G401 (cell line): ENCODE measurements at places on chromosomes 11 and 22. TPM values are rescaled to one million over a fixed set of nuclear protein-coding genes. Genes with fewer than 3 reads are reported as not detected.

GRCh38 chr11:96894587-96894986 is 504.8 kb downstream of the JRKL start:
- no peak for DNase-seq

DNA sequence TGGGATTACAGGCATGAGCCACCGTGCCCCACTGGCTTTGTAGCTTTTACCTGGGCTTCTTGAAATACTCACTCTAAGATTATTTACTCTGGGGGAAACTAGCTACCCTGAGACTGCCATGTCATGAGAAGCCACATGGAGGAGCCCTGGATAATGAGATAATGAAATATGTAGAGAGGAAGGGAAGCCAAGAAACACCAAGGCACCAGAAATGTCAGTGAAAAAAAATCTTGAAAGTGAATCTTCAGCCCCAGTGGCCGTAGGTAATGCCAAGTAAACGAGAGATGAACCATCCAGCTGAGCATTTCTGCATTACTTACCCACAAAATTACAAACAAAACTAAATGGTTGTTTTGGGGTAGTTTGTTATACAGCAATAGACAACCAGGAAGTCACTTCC is 125.6 kb downstream of the APIP start:
- no peak for DNase-seq

- no peak for DNase-seq
Observed at GRCh38 chr11:94588366-94588942, 21.3 kb downstream of the PIWIL4 start.

DNA sequence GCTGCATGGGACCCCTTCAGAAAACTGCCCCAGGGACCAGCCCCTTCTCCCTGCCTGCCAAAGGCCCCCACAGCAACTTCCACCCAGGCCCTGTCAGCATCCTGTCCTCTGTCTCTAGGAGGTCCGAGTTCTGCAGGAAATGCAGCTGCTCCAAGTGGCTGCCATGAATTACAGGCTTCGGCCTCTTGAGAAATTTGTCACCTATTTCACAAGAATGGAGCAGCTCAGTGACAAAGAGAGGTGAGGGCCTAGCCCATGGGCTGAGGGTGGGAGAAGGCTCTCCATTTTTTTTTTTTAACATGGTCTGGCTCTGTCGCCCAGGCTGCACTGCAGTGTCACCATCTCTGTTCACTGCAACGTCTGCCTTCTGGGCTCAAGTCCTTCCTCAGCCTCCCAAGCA is 7.3 kb downstream of the RGL4 start:
- no peak for DNase-seq

- no peak for DNase-seq
Observed at GRCh38 chr11:134686460-134687061, 274.5 kb upstream of the B3GAT1 start.

- no peak for DNase-seq
Observed at GRCh38 chr22:39498368-39498767, 3.7 kb upstream of the MIEF1 start.

DNA sequence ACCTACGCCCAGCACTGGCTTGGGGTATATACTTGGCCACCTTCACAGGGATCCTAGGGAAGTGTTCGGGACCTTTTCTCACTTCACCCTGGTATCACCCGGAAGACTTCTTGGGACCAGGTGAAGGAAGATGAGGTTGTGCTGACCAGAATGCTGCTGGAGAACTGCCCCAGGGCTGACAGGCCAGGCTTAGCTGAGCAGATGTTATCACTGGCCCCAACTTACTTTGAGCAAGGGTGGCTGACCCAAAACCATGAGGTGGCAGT is 4.5 kb downstream of the FTH1 start:
- DNase-seq: peak; percentile 12

DNA sequence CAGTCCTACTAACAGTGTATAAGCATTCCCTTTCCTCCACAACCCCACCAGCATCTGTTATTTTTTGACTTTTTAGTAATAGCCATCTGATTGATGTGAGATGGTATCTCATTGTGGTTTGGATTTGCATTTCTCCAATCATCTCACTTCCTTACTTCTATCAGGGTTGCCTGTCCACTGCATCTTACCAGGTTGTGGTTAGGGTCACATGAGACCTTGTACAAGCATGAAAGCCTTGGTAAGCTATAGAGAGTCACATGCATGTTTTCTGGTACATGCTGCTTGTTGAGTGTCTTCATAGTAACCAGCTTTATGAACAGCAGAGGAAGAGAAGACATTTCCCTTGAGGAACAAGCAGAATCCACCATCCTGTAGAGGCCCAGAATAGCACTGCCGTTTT is 102.9 kb upstream of the PAX6 start:
- DNase-seq: no peak

- no peak for DNase-seq
Observed at GRCh38 chr11:62601122-62601371, 618 bp downstream of the MTA2 start.

DNA sequence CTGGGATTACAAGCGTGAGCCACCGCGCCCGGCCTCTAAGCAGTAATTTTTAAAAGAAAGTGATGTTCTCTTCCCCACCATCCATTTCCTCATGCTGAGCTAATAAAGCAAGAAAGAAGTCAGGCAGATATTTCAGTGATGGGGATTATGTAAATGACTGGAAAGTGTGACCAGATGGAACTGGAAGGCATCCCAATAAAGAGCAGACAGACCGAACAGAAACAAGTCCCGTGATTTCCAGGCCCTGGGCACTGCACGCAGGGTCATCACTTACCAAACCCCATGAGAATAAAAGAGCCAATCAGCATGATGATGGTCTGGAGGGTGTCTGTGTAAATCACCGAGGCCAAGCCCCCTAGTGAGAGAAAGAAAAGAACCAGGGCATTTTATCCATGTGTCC is 18.2 kb downstream of the SLC5A4 start:
- peak; percentile 27 for DNase-seq

- DNase-seq: peak; percentile 72
Observed at GRCh38 chr11:11701070-11701469, 79.3 kb upstream of the GALNT18 start.

DNA sequence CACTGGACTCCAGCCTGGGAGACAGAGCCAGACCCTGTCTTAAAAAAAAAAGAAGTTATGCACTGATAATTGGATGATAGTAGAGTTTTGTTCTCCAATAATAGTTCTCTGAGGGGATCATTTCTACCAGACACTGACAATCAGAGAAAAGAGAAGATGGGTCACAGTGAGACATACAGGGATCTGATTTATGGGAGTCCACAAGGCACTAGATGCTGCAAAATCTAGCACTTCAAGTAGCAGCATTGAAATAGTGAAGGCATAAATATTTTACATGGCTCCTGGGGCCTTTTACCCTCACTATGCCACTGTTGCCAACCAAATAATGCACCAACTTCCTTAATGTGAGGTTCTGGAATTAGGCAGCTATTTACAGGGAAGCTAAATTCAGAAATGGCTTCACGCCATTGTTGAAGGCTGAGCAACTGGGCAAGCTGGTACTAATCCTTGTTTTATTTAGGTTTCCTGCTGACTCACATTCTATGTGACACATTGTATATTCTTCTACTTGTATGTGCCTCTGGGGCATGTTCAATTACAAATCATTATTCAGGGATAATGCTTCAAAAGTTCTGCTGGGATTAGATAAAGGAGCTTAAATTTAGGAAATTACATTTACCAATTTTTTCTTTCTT is 38.2 kb upstream of the ABTB2 start:
- no peak for DNase-seq

DNA sequence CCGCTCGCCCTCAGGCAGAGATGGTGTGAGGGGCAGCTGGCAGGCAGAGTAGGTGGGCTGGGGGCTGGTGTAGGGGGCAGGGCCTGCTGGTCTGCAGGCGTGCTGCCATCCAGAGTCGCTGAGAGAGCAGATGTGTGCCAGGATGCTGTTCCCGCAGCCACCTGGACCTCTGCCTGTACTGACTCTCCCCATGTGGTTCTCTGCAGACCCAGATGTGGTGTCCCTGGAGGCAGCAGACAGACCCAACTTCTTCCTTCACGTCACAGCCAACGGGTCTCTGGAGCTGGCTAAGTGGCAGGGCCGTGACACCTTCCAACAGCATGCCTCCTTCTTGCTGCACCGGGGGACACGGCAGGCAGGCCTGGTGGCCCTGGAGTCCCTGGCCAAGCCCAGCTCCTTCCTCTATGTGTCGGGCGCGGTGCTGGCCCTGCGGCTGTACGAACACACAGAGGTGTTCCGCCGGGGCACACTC is 58.6 kb downstream of the OTOG start:
- no peak for DNase-seq

GRCh38 chr22:44582016-44582415 is 84.0 kb upstream of the RTL6 start:
- no peak for DNase-seq

DNA sequence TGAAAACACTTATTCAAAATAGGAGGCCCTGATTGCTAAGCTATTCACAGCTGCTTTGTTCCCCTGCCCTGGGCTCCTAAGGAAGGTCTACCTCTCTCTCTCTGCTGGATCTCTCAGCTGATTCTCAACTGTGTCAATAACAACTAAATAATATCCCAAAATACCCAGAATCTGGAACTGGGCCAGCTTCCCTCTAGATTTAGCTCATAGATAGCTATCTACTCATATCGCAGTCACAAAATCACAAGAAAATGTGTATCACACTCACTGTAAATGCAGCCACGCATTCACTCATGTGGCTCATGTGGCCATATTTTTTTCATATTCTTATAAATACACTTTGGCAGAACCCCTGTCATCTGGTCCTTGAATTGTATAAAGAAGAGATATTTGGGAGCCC is 555.1 kb downstream of the OPCML start:
- no peak for DNase-seq

GRCh38 chr22:32478994-32479393 is 4.4 kb downstream of the FBXO7 start:
- no peak for DNase-seq

GRCh38 chr11:79503028-79503427 is 62.2 kb upstream of the TENM4 start:
- DNase-seq: peak; percentile 1

DNA sequence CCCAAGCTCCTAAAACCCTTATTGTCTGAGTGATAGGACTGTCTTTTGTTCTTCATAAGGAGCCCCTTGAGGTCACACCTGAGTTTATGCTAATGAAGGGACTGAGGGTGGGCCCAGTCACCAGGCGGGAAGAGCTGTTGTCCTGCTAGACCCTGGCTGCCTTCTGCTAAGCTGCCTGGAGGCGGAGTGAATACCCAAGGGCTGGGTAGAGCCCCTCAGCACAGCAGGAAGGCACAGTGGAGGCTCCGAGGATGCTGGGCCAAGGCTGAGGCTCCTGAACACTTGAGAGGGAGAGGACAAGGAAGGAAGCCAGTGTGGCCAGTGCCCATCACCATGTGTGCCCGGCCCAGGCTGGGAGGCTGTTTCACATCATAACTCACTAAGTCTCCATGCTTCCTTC is 4.8 kb upstream of the PHF21B start:
- DNase-seq: no peak

DNA sequence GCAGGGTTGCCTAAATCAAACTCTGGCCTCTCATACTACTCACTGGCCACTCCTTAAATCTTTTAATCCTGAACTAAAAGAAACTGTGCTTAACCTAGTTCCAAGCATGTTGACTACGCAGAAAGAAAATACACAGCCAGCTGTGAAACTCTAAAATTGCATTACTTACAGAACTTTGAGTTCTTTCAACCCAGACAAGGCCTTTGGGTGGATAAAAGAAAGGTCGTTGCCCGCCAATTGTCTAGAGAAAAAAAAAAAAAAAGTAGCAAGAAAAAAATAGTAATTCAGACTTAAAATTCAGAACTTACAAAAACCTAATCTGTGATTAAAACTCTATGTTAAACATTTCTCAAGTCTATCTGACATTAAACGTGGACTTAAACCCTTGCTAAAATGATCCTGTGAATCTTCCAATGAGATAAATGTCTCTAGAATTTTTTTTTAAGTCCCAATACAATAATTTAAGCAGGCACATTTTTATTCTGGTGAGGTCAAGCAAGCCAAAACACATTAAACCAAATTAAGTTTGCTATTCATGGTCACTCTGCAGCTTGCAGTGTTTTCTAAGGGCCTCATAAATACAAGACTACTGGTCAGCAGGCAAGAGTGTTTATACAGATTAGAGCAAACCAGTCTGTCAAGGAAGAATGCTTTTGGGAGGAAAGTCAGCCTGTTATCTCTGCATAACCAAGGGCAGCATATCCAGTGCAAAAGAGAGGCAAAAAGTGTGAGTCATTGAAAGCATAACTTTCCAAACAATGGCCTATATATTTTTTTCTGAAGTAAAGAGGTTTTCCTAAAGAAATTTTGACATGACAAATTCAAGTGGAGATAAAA is 29.5 kb upstream of the CCDC34 start:
- DNase-seq: no peak

DNA sequence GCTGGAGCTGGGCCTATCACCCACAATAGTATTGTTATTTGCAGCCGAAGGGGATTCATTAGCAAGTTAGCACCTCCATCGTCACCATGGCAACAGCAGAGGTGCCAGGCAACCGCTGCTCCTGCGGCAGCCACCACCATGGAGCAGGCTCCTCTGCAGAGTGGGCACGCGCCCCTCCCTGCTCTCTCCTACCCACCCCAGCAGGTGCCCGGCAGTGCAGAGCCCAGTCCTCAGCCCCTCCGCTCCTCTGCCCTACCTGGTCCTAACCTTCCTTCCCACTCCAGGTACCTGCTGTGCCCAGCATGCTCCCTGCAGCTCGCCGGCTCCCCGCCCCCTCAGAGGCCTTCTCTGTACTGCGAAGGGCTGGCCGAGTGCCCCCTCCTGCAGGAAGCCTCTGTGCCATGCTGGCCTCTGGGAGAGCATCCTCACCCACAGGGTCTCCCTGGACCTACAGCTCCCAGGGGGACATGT is 3.6 kb downstream of the DUSP8 start:
- DNase-seq: no peak

DNA sequence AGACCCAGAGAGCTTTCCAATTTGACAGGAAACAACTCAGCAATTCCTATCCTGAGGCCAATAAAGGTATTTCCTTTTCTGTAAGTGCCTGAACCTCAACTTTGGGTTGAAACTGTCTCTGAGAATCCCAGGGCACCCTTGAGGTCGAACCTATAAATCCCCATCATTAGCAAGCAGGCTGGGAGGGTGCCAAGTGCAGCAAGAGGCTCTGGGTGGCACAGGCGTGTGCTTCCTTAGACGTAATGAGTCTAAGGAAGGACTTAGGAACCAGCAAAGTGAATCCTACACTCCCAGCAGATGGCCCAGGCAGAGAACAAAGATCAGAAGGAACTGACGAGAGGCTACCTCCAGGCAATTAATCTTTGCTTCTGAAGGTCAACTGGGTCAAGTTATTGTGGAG is 234.3 kb upstream of the NARS2 start:
- no peak for DNase-seq

GRCh38 chr11:36149538-36150242 is 139.5 kb downstream of the COMMD9 start:
- peak; percentile 62 for DNase-seq

Gene APOBEC3F
- total RNA-seq: 4.7 and 9.7 TPM in 2 replicates

Gene EXPH5
- 3.6 and 6.5 TPM in 2 replicates for total RNA-seq

Gene MIOX
- total RNA-seq: 1.9 TPM in 1 of 2 replicates, not detected in the other

Gene ZNRF3
- 11.9 and 13.8 TPM in 2 replicates for total RNA-seq

Gene MS4A12
- total RNA-seq: not detected in 2 replicates

Gene OLFML1
- total RNA-seq: 39.3 and 54.5 TPM in 2 replicates

Gene POLD4
- total RNA-seq: 15.2 and 19.4 TPM in 2 replicates

Gene RIC3
- total RNA-seq: not detected in 2 replicates

Gene OR51E1
- not detected in 2 replicates for total RNA-seq

Gene TNNI2
- not detected in 2 replicates for total RNA-seq

Gene TBX10
- total RNA-seq: not detected in 2 replicates

Gene ARHGAP20
- total RNA-seq: not detected in 2 replicates
